NB4 (cell line): ENCODE measurements at places on chromosomes 11 and 22.

DNA sequence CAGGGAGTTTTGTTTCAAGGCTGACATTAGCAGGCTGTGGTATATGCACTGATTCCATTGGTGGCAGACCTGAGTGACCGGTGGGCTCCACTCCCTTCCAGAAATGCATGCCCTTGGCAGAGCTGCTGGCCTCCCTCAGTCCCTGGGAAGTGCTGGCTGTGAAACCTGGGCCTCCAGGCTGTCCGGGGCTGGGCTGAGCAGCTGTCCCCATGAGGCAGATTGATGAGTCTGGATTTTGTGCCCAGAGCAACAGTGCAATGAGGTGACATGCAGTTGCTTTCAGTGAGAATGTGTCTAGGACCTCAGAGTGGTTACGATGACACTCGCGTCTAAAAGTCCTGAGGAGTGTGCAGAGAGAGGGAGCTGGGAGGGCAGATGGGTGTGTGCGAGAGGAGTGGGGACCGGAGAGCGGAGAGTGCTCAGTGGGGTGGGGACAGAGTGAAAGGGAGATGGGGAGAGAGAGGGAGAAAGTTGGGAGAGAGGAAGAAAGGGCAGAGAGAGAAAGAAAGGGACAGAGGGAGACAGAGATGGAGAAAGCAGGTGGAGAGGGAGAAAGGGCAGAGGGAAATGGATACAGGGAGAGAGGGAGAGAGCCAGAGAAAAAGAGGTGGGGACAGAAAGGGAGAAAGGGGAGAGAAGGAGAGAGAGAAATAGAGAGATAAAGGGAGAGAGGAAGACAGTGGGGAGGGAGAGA is 978.3 kb downstream of the BRD1 start:
- DNase-seq: no peak

GRCh38 chr11:130583801-130584211 is 135.4 kb downstream of the ADAMTS15 start:
- no peak for DNase-seq

DNA sequence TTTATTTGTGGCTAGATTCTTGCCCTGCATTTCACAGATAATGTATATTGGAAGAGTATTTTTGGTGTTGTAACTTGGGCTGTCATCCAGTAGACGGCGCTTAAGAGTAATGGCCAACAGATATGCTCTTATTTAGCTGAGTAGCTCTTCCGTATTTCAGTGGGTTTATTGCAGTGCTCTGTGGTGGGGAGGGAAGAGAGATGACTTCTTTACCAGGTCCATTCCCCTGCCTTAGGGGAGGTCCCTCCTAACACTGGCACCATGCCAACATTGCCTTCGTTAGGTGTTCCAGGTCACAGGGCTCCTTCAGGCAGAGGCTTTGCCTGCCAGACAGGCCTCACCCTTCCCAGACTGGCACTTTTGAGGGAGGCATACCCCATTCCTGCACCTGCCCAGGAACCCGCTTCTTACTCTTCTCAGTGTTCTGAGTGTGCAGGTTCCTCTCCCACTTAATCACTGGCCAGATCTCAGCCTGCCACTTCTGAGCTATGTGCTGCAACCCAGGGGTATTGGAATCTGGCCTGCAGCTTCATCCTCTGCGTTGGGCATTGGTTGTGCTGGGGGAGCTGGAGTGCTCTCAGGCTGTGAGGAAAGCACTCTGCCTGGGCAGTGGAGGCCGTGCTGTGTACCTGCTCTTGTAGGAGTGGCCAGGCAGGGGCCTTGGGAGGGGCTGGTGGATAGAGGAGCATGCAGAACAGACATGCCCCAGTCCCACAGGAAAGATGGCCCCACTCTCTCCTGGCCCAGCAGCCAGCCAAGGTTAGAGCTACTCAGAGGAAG is 29.4 kb upstream of the SLN start:
- DNase-seq: peak; percentile 77

DNA sequence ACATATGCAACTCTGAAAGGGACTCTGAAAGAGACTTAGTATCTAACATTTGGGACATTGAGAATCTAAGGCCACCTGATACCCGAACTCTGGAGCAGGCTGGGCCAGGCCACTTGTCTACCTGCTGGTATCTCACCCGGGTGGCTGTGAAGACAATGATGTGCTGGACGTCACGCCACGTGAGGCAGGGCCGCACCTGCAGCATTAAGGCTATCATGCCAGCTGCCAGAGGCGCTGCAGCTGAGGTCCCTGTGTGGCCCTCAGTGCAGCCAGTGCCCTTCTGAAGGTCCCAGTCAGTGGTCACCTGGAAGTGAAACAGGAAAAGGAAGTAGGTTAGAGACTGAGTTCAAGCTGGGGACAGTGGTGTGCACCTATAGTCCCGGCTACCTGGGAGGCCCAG is 12.4 kb downstream of the PCSK7 start:
- no peak for DNase-seq

GRCh38 chr11:95119361-95120060 is 29.9 kb downstream of the ENDOD1 start:
- DNase-seq: no peak

- no peak for DNase-seq
These were observed 44.1 kb upstream of the CWF19L2 start for GRCh38 chr11:107501713-107502112.

DNA sequence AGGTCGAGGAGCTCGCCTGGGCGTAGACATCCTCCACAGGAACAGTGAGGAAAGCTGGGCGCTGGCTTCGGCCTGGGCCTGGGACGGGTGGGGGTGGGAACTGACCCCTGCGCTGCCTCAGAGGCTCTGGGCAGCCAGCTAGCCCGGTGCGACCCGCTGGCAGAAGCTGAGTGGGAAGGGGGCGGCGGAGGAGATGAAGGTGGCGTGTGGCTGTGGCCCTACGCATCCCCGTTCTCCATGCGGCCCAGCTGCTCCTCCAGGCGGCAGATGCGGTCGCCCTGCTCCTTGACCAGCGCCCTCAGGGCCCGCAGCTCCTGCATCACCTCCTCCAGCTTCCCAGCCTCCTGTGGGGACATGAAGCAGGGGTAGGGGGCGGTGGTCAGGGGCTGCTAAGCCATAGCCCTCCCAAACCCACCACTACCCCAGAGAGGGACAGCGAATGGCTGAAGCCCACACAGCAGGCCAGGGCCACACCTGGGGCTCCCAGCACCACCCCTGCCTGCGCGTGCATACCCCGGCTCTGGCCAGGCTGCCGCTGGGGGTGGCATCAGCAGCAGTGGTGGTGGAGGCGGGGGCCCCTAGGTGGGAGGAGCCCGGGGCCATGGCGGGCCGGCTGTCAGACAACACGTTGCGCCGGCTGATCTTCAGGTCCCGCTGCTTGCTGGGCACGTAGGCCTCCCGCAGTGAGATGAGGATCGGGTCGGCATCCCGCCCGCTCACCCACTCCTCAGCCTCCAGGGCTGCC is 848 bp upstream of the PTPRCAP start:
- DNase-seq: peak; percentile 92

DNA sequence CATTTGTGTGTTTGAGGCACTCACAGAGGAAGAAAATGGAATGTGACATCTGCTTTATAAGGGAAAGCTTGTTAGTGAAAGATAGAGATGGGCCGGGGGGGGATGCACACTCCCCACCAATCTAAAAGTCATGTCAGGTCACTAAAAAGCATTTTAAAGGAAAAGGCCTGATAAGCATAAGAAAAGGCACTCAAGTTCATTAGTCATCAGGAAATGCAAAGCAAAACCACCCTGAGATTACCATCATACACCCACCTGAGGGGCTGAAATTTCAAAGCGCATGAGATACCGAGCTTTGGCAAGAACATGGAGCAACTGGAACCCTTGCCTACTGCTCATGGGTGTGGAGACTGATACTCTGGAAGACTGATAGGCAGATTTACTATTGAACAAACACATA is 77.9 kb upstream of the ANO1 start:
- DNase-seq: no peak

DNA sequence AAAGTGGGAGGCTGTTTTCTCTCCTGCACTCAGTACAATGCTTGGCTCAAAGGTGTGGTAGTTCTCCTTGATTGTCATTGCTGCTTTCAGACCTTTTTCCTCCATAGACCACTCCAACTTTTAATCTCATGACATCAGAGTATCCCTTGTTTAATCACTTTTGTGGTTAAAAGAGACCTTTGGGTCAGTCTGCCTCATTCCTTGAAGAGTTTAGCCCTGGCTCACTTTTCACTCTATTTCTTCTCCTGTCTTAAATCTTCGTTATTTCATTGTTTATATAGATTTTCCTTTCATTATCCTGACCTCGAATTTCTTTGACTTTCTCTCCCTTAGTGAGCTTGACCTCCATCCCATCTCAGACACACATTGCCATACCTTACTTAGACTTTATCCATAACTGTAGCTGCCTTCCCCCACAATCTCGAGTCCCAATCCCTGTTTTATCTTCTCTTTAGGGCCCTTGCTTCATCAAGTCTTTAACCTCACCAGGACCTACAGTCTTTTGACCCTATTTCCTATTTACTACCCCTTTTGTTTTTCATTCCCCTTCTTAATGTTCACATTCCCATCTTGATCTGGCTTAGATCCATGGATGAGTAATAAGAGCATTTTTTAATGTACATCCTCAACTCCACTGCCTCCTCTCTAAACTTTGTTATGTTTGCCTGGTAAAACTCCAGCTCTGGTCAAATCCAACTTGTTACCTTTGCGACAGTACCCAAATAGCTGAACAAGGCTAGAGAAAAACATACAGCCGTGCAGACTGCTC is 9.5 kb downstream of the ATXN10 start:
- no peak for DNase-seq

DNA sequence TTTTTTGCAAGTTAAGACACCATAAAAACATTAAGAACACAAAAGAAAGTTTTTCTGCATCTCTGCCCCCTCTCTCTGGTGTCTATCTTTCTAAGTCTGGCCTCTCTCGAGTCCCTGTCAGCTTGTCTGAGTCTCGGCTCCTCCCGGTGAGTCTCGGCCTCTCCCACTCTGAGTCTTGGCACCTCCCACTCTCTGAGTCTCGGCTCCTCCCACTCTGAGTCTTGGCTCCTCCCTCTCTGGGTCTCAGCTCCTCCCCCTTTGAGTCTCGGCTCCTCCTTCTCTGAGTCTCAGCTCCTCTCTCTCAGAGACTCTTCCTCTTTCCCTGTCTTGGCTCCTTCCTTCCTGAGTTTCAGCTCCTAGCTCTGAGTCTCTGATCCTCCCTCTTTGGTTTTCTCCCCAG is 72.5 kb upstream of the AMPD3 start:
- peak; percentile 48 for DNase-seq

GRCh38 chr11:62671608-62672389 is at the start of the genes LBHD1 and UQCC3:
Gene LBHD1 (minus strand): TSS chr11:62672267. CDS start chr11:62670031, 2,236 bp downstream.
Gene UQCC3 (plus strand): TSS chr11:62671673. CDS start chr11:62671746, 73 bp downstream.
- DNase-seq: peak; percentile 99

- peak; percentile 68 for DNase-seq
These were observed 838 bp downstream of the BCL9L start for GRCh38 chr11:118924591-118925585.

DNA sequence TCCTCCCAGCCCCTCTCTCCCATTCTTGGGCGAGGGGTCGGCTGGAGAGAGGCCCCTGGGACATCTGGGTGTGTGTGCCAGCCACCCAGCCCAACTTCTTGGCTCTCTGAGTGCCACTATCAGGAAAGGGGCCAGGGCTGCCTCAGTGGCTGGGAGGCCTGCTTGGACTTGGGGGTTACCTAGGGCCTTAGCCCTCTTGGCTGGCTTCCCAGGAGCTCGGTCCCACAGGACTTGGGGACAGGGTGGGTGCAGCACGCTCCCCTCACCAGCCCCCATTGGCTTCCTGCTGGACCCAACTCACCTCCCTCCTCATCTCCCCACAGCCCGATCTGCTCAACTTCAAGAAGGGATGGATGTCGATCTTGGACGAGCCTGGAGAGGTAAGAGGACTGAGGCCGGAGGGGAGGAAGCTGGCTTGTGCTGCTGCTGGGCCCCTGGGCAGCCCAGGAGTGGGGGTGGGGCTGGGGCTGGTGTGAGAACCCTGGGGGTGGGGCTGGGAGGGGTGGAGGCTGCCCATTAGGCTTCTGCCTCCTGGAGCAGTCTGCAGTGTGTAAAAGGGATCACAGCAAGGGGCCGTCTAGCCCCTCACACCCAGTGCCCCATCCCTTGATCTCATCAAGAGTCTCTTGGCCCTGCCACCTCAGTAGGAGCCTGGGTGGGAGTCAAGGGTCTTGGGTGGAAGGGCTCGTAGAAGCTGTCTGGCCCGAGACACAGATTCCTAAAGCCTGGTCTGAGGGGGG is 54.8 kb downstream of the TRIOBP start:
- no peak for DNase-seq

- DNase-seq: peak; percentile 60
These were observed 107.5 kb downstream of the USP35 start for GRCh38 chr11:78295991-78296930.

DNA sequence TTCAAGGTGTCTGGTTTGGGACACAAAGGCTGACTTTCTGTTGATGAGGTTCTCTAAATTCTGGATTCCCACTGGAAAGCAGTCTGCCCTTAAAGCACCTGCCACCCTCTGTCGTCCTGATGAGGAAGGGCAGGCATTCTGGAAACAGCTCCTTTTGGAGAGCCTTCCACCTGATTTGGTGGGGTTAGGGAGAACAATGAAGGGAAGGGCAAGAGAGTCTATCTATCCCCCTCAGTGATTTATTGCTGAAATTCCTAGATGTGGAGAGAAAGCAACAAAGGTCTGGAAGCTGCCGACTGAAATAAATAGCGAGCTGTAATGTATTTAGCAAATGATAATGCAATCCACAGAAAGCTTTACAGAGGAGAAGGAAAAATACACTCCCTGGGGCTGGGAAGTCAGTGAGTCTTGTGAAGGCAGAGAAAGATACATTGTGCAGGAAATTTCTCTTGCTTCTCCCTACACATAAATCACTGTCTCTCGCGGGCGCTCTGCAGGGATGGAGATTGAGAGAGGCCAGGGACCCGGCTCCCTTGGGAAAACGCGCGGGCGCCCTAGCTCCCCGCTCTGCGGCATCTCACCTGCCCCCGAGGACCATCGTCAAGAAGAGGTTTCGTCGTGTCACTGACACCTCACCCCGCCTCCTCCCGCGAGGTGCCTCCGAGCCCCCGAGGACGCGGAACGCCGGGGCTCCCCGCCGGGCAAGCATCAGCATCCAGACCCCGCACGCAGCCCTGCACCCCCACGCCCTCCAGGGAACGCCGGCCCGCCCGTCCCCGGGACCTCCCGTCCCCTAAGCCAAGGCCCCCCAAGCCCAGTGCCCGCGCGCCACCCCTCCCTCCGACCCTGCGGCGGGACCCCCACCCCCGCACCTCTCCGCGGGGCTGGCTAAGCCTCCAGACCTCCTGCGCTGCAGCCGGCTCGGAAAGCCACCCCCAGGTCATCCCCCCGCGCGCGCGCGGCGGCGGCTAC is 673 bp downstream of the CDON start:
- no peak for DNase-seq

DNA sequence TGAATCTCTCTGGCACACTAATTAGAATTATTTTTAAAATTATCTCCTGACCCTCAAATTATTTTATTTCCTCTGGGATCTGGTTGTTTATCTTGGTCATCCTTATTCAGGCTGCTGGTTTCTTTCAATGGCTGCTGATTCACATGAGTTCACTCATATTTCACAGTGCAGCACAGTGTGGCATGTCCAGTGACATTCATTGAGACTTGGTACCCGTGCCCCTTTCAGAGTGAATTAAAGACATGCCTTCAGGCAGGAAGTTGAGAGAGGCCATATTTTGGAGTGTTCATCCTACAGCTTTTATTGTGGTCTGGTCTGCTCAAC is 13.5 kb downstream of the DCPS start:
- no peak for DNase-seq
